Muscle of back (tissue), 13 donors: ENCODE measurements at places on chromosomes 16 and 17. TPM values are rescaled to one million over a fixed set of nuclear protein-coding genes. Genes with fewer than 3 reads are reported as not detected.

The PABPN1L gene
- not detected for polyA plus RNA-seq

The EMC6 gene
- 30.8 TPM for polyA plus RNA-seq

The HIGD1B gene
- polyA plus RNA-seq = 2.8 TPM

The PITPNM3 gene
- 4.4 TPM for polyA plus RNA-seq

DNA sequence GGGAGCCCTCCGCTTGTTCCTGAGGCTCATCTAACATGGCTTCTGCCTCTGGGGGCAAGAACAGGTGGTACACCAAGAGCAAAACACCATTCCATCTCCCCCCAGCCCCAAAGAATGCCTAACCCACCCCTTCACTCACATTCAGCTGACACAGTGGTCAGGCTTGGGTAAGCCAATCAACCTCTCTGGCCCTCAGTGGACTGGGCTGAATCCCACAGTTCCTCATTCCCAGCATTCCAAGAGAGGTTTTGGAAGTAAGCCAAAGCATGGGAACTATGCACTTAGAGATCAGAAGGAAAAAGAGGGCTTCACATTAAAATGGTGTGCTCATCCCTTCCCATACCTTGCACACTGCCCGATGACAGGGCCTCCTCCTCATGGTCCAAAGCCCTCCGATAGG, 7.8 kb downstream of the PIGS start:
- no peak for DNase-seq

DNA sequence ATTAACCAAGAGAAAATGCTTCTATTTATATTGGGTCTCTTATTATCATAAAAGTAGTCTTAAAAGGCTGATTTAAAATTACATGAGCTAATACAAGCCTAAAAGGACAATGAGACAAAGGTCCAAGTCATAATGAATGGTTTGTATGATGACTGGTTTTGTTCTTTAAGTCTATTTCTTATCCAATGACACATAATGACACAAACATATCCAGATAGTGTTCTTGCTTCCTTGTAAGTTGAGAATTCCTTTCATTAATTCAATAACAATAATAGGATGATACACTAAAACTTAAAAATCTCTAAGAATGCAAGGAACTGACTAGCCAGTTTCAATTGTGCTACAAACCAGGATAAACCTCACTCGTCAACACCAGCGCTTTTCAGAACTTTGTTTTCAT, 244.1 kb downstream of the CEP112 start:
- DNase-seq = no peak

GRCh38 chr17:41452281-41452680, 11.5 kb upstream of the KRT38 start:
- DNase-seq = no peak

GRCh38 chr16:2530629-2531318, 434 bp downstream of the CEMP1 start:
- DNase-seq = peak; percentile 30
